ENCODE measurements at places on chromosomes 6 and 20. TPM values are rescaled to one million over a fixed set of nuclear protein-coding genes. Genes with fewer than 3 reads are reported as not detected.
A peak's percentile ranks its signal among the peaks of the same experiment; 100 is the strongest.

PHACTR2 gene
- 26.2 TPM for total RNA-seq

PLTP gene
- 70.1 TPM for total RNA-seq

LKAAEAR1 gene
- 5.0 TPM for total RNA-seq

SLC12A5 gene
- 0.15 TPM for total RNA-seq

TRDN gene
- not detected for total RNA-seq

TMEM170B gene
- total RNA-seq = 6.9 TPM

ADGRF1 gene
- not detected for total RNA-seq

DTNBP1 gene
- total RNA-seq = 2.0 TPM

CYB5R4 gene
- total RNA-seq = 28.7 TPM

GRCh38 chr20:10763112-10763511 is 89.3 kb upstream of the JAG1 start:
- DNase-seq = no peak

DNA sequence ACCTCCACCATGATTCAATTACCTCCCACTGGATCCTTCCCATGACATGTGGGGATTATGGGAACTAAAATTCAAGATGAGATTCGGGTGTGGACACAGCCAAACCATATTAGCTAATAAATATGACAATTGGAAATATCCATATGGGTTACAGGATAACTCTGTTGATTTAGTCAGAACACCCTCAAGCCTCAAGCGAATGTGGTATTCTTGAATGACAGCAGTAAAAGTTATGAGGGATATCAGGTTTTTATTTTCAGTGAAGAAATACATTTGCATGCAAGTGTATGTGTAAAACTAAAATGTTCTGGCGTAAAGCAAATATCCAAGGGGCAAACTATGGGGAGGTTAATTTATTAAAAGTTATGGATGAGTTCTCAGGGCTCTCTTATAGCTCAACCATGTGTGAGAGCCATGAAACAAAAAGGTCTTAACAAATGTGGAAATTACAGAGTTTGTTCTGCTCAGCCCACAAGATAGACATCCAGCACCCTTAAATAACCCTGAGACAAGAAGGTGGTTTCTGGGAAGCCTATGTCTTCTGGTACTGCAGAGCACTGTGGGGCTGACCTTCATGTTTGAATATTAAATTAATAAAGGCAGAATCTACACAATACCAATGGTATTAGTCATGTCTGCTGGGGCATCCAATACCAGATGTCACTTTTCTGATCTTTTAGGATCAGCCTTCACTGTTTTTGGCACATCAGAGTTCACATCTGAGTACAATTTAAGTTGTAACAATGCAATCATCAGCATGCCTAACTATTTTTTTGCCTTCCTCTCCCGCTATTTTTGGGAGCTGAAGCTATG is 370.5 kb upstream of the RSPO3 start:
- no peak for DNase-seq

DNA sequence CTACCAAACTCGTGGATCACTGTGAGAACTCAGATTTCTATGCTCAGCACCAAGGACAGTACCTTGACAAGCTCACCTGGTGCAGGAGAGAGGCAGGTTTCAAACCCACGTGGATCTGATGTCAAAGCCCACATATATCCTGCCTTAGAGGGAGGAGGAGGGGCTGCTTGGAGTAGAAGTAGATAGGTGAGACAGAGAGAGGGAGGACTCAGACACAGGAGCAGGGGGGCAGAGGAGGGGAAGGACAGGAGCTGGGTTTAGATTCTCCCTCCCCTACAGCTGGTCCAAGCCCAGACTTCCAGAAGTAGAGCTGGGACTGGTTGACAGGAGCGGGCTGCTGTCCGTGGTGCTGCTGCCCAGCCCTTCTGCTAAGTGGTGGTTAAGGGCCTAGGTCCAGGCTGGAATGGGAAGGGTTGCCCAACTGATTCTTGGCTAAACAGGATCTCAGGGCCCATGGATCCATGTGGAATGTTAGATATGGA is 77.5 kb downstream of the CDH22 start:
- peak; percentile 46 for DNase-seq

DNA sequence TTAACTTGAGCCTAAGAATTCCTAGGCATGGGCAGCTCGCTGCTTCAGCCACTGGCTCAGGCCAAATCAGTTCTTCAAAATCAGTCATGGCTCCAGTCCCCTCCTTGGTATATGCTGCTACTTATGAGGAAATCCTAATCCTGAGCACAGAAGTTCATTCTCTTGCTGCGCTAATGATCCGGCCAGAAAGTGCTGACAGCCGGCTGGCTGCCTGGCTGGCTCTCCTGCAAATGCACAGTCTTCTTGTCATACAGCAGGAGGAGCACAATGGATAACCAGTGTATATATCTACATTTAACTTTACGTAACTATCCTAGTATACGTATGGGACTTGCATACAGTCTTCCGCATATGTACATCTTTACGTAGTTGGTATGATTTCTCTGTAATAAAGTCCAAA is 500.8 kb downstream of the PRKN start:
- no peak for DNase-seq

- no peak for DNase-seq
Observed at GRCh38 chr6:42704251-42704936, 18.0 kb downstream of the PRPH2 start.

- no peak for DNase-seq
Observed at GRCh38 chr20:45589725-45590124, 10.6 kb upstream of the WFDC8 start.

GRCh38 chr6:85129881-85130280 is 320.0 kb upstream of the NT5E start:
- no peak for DNase-seq

DNA sequence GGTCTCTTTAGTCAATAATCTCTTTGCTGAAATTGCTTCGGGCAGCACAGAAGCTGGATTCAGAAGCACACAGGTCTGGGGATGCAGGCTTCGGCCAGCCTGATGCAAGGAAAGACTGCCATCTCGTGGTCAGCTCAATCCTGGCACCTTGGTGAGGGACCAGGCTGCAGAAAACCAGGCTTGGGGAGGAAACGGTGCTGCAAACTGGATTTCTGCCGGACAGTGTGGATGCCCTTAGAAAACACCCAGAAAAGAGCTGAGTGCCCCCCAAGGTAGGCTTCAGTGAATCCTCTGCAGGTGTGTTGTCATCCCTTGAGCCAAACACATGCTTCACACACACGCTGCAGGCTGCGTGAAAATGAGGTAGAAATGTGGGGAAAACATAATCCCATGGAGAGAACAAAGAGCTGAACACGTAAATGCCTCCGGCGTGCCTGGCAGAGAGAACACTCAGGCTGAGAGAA is 89.8 kb upstream of the PAX1 start:
- DNase-seq = peak; percentile 56

GRCh38 chr6:48505621-48506020 is 394.6 kb upstream of the PTCHD4 start:
- DNase-seq = no peak

DNA sequence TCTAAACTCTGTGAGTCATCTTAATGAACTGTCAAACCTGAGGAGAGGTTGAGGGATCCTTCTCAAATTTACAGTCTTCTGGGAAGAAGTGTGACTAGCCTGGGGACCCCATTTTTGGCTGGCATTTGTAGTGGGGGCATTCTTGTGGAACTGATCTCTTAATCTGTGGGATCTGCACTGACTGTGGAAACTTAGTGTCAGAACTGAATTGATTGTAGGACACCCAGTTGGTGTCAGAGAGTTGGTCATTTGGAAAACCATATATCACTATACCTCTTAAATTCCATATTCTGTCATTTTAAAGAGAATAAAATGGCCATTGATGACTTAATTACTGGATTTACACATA is 48.3 kb downstream of the LAMA4 start:
- DNase-seq = no peak

DNA sequence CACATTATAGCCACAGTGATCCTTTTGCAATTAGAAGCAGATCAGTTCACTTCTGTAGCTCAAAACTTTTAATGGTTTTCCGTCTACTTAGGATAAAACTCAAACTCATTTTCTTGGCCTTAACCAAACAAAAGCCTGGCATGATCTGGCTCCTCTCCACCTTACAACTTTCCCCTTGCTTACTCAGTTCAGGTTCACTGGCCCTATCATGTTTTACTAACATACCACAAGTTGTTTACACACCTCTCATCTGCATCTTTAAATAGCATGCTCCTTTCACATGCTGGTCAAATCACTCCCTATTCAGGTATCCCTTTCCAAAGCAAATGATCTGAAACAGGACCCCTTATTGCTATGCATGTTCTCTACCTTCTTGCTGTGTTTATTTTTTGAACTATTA is 191.4 kb upstream of the FAM83B start:
- DNase-seq = no peak

DNA sequence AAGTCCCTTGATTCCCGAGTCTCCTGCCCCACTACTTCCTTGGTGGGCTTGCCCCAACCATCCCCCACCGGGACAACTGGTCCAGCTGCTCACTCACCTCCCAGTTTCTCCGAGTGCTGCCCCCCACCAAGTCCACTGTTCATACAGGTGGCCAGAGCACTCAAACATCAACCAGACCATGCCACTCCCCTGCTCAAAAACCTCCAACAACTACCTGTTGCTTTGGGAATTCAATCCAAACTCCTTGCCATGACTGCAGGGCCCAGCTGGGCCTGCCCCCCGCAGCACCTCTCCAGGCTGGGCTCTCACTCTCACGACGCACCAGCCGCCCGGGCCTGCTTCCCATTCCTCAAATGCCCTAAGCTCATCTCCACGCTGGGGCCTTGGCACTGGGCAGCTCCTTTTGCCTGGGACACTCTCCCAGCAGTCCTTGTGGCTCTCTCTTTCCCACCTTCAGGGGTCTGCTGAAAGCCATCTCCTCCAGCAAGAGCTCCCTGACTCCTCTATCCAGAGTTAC is 97.5 kb downstream of the NFATC2 start:
- no peak for DNase-seq

DNA sequence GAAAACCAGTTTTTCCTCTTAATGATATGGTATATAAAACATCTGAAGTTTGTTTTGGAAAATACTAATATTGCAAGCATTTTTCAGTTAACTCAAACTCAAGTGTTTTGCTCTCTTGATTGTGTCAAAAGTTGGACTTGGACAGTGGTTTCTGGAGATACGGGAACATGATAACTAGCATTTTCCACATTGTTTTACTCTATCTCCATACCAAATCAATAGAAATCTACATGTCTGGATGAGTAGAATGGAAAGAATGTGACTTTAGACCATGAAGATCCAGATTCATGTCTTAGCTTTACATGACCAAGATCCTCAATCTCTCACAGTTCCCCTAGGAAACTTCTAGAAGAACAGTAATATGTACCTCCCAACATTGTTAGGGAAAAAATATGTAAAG is 22.2 kb upstream of the FBXO30 start:
- DNase-seq = no peak

DNA sequence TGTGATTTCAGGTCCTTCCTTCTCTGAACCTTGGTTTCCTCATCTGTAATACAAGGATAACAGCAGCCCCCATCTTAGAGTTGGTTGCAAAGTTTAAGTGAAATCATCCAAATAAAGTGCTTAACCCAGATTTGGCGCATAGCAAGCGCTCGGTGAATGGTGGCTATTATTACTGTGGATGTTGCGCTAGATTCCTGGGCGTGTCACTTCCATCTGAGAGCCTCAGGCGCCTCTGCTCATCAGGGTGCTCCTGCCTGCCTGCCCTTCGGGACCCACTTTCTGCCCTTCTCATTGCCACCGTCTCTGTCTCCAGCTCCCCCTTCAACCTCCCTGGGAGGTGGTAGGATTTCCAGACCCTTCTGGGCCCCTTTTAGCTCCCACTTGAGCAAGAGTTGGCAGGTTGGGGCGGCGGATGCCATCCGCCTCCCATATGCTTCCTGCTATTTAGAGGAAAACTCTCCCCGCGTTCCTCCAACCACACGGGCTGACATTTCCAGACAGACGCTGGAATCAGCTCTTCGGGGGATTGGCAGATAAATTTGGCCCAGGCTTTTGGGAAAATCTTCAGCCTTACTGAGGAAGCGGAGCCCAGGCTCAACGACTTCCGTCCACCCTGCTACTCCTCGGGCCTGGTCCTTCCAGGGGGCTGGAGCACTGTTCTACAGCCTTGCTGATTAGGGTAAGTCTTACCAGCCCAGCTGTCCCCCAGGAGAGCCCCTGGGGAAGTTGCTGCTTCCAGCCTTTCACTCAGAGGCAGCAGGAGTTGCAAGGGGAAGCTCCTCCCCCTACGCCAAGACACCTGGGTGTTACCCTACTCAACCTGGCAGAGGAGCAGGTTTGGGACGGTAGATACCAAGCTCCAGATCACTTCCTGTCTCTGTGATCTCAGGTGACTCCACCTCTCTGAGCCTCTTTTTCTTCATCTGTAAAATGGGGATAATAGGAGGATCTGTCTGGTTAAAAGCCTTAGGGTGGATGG is 71.5 kb downstream of the DLGAP4 start:
- no peak for DNase-seq

GRCh38 chr20:45779011-45779915 is 12.4 kb downstream of the WFDC3 start:
- peak; percentile 99 for DNase-seq

GRCh38 chr6:166708460-166708859 is 81.4 kb upstream of the RPS6KA2 start:
- DNase-seq = no peak

GRCh38 chr20:44942264-44942973 is 17.8 kb downstream of the TOMM34 start:
- no peak for DNase-seq

DNA sequence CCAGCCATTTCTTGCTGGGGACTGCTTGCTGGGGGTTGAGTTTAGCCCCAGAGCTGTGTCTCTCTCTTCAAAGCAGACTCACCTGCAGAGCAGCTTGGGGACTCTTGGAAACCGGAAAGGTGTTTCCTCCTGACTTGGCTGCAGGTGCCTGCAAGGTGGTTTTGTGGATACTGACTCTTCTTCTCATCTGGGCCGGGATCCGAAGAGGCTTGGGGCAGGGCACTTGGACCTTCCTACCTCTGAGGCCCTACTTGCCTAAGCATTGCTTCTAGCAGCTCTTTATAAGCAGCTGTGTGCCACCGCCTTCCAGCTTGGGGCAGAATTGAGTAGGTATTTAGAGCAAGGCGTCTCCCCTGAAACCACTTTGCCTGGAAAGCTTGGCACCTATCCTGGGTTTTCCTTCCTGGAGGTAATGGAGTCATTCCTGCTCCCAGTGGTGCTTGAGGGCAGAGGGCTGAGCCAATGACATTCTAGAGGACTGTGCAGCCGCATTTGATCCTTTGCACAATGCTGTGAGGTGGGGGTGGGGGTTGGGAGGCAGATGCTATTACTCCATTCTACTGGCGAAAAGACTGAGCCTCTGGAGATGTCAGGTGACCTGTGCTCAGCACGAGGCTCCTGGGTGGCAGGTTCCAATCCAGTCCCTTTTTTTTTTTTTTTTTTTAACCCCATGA is 3.4 kb upstream of the CTSZ start:
- no peak for DNase-seq

GRCh38 chr6:147839708-147840610 is 331.5 kb downstream of the SAMD5 start:
- no peak for DNase-seq

GRCh38 chr6:157558049-157558448 is 177.1 kb downstream of the ZDHHC14 start:
- DNase-seq = no peak

DNA sequence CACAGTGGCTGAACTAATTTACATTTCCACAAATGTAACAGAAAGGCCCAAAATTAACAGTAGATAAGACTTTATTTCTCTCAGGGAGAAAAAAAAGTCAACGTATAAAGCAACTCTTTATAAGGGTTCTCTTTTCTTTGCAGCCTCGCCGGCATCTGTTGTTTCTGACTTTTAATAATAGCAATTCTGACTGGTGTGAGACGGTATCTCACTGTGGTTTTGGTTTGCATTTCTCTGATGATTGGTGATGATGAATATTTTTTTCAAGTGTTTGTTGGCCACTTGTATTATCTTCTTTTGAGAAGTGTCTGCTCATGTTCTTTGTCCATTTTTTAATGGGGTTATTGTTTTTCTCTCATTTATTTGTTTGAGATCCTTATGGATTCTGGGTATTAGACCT is 27.2 kb upstream of the FKBP1A start:
- DNase-seq = no peak

GRCh38 chr6:152984513-152984872 is 1.7 kb upstream of the FBXO5 start:
- DNase-seq = no peak

Data from MG63 (cell line).